ENCODE measurements at places on chromosomes 7 and 10.
A peak's percentile ranks its signal among the peaks of the same experiment; 100 is the strongest.

- peak; percentile 53 for DNase-seq
These were observed 35.8 kb upstream of the ELN start for GRCh38 chr7:73992101-73992562.

GRCh38 chr7:116621649-116622048 lies 50.3 kb upstream of the MET start:
- DNase-seq, result no peak

DNA sequence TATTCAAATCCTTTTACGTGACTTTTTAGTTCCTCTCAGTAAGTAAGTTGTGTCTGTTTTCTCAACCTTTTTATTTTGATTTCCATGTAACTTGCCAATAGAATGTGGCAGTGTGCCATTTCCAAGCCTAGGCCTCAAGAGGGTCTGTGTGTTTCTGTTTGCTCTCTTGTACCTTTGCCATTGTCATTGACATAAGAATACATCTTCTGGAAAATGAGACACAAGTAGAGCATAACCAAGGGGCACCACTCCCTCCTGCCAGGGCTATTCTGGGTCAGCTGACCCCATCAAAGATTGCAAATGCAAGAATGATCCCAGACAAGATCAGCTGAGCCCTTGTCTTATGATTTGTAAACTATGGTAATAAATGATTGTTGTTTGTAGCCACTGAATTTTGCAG lies 524.0 kb downstream of the IPMK start:
- peak; percentile 1 for DNase-seq

DNA sequence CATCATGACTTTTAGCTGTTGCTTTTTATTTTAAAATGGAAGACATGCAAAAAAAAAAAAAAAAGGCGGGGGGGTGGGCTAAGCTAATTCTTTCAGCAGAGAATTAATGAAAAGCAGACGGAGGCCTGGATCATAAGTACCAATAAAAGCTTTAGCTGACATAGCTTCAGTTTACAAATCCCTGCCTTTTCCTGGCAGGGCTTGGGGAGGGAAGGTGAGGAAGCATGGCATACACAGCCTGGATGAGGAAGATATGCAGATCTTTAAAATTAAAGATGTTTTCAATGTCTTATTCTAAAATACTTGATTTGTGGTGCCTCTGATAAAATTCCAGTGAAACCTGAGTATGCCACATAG lies 57.0 kb downstream of the ICA1 start:
- DNase-seq, result peak; percentile 53

- no peak for DNase-seq
These were observed 276.6 kb downstream of the GPR158 start for GRCh38 chr10:25451401-25451800.

GRCh38 chr10:114825513-114826253 lies 4.1 kb downstream of the FHIP2A start:
- no peak for DNase-seq

DNA sequence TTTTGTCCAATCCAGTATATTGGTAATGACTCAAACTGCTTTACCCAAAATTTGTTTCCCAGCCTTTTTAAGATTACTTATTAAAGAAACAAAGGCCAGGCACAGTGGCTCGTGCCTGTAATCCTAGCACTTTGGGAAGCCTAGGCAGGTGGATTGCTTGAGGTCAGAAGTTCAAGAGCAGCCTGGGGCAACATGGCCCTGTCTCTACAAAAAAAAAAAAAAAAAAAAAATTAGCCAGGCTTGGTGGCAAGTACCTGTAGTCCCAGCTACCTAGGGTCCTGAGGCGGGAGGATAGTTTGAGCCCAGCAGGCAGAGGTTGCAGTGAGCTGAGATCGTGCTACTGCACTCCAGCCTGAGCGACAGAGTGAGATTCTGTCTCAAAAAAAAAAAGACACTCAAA lies 7.0 kb upstream of the ARHGAP12 start:
- DNase-seq, result no peak

- peak; percentile 15 for DNase-seq
These were observed 25.2 kb upstream of the ITPRID1 start for GRCh38 chr7:31488562-31489203.

DNA sequence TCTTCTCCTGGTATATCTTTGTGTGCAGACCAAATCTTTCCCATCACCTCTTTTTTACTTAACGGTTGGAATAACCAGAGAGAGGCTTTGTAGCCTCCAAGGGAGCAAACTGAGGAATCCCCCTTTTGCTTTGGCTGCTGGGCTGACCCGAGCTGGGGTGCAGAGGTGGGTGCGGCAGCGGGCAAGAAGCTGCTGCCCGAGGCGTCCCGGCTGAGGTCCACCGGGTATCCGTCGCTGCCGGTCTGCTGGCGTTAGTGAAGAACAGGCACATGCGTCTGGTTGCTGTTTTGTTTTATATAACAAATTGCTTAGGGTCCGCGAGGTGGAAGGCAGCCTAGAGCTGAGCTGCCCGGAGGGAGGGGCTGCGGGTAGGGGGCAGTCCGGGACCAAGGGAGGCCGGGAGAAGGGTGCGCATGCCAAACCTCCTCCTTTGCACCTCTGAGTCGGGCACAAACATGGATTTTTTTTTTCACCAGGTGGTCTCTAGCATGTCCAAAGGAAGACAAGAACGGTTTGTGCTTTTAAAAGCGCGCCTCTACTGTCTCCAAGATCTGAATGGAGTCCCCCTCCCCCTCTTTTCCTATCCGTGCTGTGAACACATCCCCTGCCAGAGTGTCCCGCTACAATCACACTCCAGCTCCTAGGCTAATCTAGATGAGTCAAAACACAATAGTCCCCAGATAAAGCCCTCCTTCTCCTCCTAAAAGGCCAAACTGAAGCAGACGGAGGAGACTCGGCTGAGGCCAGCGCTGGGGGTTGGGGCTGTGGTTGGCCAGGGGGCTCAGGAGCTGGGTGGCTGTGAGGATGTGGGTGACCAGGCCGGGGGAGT lies 6.8 kb upstream of the GATA3 start:
- DNase-seq, result no peak

DNA sequence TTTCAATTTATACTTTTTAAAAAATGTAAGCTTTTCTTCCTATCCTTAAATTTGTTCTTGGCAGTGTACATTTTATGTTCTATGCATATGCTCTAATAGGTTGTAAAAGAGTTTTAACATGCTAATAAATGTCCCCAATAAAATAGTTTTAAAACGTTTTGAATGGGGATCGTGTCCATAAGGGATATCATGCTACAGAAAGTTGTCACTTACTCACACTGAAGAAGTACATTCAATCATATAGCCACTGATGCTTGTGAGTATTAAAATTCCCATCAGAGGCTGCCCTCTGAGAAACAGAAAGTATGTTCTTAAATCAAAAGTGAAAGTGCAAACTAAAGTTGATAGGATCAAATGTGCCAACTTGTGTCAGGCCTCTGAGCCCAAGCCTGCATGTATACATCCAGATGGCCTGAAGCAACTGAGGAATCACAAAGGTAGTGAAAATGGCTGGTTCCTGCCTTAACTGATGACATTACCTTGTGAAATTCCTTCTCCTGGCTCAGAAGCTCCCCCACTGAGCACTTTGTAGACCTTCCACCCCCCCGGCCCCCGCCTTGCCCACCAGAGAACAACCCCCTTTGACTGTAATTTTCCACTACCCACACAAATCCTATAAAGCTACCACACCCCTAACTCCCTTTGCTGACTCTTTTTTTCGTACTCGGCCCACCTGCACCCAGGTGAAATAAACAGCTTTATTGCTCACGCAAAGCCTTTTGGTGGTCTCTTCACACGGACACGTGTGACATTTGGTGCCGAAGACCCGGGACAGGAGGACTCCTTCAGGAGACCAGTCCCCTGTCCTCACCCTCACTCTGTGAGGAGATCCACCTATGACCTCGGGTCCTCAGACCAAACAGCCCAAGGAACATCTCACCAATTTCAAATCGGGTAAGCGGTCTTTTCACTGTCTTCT lies 877 bp upstream of the NOD1 start:
- DNase-seq, result peak; percentile 63

DNA sequence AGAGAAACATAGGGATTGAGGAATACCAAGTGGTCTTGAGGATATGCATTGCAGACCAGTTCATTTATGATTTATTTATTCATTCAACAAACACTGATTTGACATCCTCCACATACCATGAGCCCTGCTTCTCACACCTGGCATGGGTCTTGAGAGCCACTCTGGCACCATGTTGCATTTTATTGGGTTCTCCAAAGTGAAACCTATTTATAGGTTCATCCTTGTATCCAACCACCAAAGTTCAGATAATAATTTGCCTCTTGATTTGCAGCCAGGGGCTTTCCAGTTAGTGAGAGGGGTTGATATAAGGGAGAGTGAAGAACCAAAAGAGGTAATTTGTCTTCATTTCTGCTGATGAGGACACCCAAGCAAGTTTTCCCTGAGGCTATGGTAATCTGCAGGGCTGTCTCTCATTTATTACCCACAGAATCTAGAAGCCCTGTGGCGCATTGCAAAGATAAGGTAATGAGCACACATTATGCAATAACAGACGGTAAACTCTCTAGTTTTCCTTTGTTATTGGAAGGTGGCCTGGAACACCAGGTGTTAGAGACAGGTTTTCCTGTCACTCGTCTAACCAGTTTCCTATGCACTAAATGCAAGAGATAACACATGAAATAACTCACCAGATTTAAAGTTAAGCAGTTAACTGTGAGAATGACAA lies 28.8 kb upstream of the ICA1 start:
- DNase-seq, result no peak

GRCh38 chr7:67955061-67955460 lies 958.4 kb downstream of the TYW1 start:
- DNase-seq, result peak; percentile 58

- DNase-seq, result peak; percentile 24
These were observed 111.5 kb upstream of the GPR26 start for GRCh38 chr10:123554656-123555055.

DNA sequence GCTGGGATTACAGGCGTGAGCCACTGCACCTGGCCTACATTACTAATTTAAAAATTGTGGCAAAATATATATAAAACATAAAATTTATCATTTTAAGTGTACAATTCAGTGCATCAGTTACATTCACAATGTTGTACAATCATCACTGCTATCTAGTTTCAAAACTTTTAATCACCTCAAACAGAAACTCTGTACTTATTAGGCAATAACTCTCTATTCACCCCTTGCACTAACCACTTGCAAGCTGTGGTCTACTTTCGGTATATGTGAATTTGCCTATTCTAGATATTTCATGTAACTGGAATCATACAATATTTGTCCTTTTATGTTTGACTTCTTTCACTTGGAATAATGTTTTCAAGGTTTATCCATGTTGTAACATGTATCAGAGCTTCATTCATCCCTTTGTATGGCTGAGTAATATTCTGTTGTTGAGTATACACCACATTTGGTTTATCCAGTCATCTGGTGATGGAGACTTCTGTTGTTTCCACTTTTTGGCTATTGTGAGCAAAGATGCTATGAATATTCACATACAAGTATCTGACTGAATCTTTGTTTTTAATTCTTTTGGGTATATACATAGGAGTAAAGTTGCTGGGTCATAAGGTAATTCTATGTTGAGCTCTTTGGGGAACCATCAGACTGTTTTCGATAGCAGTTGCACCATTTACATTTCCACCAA lies 14.3 kb upstream of the ELOVL3 start:
- DNase-seq, result no peak

- DNase-seq, result peak; percentile 48
These were observed 50.7 kb downstream of the KCNMA1 start for GRCh38 chr10:77586719-77587415.

GRCh38 chr7:99623091-99623693 lies 6.4 kb downstream of the ZSCAN25 start:
- DNase-seq, result no peak

GRCh38 chr7:69722843-69723242 lies 124.6 kb downstream of the AUTS2 start:
- peak; percentile 35 for DNase-seq

DNA sequence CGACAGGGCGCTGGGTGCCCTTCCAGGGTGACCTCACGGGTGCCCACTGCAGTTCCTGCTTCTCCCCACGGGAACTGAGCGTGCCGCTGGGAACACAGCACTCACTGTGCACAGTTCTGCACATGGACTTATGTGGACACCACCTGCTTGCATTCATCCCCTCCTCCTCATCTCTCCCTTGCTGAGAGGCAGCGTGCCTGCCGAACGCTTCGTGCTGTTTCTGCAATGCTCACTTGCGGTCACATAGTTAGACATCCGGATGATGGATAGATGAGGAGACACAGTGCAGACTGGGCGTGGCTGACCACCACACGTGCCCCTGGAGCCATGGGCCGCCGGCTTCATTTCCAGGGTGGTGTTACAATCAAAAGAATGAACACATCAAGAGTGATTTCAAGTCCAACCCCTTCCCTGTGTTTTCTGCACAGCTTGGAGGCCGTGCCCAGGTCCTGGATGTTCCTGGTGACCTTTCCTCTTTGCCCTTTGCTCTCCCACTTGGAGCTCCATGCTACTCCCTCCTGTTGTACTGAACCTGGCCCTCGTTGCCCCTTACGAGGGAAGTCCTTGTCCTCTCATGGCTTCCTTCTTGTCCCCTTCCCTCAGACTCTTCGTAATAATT lies 119.4 kb downstream of the VIPR2 start:
- no peak for DNase-seq

DNA sequence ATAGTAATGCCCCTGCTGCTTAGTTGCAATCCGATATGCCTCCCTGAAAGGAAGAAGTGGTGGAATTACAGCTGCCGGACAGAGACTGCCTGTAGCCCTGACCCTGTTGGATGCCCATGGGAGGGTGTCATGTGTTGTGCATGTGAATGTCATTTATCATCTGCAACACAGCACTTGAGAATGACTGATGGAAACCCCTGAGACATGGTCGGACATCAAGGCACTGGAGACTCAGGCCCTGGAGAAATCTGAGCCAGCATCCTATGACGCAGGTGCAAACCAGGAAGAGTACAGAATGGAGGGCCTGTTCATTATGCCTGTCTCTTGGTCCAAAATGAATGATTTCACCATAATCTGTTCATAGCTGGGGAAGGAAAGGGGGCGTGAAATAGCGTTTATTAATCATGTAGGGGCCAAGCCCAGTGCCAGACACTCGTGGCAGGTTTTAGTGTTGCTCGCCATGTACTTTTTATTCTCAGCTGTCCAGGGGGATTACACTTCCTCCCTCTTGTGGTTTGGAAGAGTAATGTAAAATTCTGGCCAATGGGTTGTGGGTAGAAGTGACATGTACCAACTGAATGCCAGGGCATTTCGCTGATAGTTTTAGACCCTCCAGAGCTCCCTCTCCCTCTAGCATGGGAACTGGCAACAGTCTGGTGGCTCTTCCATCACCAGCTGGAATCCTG lies 23.0 kb upstream of the LEP start:
- peak; percentile 39 for DNase-seq

GRCh38 chr10:74799721-74800221 lies 26.6 kb upstream of the KAT6B start:
- no peak for DNase-seq

Measured in muscle of leg (tissue), 16 donors.